ENCODE measurements at places on chromosomes 12 and 14.

GRCh38 chr12:75722714-75723200 is 211.3 kb upstream of the KRR1 start:
- no peak for DNase-seq

DNA sequence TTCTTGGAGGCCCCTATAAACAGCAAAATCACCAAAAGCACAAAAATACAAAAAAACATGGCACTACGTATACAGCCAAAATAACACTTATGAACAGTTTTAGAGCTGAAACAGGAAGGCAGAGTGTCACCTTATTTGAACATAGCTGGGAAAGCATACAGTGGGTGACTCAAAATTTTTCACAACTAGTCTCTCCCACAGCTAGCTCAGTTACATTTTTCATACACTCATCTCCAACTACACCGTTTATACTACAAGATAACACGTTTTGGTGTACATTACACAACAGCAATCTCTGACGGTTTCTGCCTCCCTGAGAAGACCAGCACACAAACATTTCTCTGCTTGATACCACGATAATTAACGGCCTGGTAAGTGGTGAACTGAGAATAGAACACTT is 2.9 kb downstream of the RAD52 start:
- DNase-seq: no peak

- no peak for DNase-seq
Observed at GRCh38 chr12:64713376-64713775, 45.8 kb downstream of the GNS start.

- no peak for DNase-seq
Observed at GRCh38 chr12:113003636-113004035, 25.3 kb downstream of the OAS2 start.

GRCh38 chr14:50657753-50658152 is 10.4 kb downstream of the SAV1 start:
- DNase-seq: no peak

- no peak for DNase-seq
Observed at GRCh38 chr14:100330388-100330931, 7.3 kb downstream of the SLC25A47 start.

- DNase-seq: no peak
Observed at GRCh38 chr12:16350682-16351081, 3.2 kb downstream of the MGST1 start.

GRCh38 chr12:85874031-85874461 is at the start of gene NTS:
NTS (plus strand) TSS chr12:85874295; CDS start chr12:85874404, 109 bp downstream.
- no peak for DNase-seq

GRCh38 chr12:103799504-103799856 is 41.6 kb downstream of the NT5DC3 start:
- DNase-seq: no peak

DNA sequence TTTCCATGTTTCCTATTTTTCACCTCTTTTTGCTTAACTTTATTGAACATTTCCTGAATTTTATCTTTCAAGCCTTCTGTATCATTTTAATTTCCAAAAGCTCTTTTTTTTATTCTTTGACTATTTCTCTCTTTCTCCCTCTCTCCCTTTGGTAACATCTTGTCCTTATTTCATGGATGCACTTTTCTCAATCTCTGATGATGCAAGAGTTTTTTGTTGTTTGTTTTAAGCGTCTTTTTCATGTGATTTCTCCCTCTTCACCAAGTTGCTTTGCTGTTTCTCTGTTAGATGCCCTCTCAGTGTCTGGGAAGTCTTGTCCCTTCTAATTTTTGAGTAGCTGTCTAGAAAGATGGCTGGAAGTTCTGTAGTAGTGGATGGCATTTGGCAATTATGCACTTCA is 62.6 kb downstream of the ANO6 start:
- no peak for DNase-seq

DNA sequence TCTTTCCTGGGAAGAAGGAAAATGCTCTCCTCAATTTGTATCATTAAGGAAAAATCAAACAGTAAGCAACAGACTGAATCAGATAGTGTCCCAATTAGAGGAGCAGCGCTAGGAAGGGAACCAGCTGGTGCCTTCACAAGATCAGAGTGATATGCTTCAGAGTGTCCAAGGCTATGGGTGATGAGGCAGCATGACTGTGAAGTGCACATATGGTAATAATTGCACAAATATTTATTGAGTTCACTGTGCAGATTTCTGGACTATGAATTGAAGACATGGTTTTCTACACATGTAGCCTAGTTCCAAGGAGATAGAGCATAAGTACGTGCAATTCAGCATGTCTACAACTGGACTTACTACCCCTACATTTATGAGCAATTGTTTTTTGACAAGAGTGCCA is 78.8 kb upstream of the EVL start:
- DNase-seq: no peak

- DNase-seq: no peak
Observed at GRCh38 chr12:94636462-94637085, 13.8 kb downstream of the TMCC3 start.

DNA sequence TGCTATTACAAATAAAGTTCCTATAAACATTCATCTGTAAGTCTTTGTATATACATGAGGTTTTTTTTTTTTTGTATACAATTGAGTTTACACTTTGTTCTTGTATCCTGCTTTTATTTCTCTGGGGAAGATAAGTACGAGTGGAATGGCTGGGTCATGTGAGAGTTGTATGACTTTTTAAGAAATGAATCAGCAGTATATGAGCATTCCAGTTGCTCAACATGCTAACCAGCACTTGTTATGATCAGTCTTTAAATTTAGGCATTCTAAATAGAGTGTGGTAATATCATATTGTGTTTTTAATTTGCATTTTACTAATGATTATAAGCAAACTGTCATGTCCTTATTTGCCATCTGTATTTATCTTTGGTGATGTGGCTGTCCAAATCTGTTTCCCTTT is 44.7 kb upstream of the AMIGO2 start:
- no peak for DNase-seq

DNA sequence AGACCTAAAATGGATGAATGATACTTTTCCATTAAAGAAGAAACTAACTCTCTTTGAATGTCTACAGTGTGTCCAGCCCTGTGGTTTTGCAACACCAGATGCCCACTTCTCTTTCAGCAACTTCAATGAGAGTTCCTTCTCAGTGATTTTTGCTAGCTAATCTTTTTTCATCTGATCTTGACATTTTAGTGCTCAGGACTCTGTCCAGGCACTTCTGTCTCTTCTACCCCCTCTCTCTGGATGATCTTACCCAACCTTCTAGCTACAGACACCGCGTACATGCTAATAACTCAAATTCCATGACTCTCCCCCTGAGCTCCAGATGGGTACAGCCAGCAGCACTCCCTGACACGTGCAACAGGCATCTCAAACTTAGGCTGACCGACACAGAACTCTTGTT is 161.1 kb upstream of the FOXN3 start:
- no peak for DNase-seq

DNA sequence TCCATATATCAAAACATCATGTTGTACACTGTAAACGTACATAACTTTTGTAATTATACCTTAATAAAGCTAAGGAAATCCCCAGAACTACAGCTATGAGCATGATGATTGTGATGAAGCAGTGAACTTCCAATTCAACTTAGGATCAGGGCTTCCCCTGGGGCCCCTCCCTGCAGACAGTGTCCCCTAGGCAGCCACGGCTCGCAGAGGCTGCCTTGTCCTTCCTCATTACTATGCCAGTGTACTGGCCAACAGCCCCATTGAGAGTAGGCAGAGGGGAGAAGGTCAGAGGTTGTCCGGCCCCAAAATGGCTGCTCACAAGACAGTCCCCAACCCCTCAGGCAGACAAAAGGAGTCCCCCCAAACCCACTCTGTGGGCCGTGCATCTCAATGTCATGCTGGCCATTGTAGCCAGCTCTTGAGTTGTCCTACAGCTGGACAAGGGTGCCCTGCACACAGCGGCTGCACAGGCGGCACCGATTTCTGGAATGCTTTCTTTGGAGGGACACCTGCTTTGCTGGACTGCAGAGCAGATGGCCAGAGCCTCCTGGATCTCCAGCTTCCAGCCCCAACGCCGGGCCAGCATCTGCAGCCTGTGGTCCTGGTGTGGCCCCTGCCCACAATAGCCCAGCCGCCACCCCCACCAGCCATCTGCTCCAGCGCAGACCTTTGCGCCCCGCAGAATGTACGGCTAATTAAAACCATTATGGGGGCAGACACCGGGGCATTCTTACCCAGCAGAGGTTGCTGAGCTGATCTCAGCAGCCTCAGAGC is 46.1 kb downstream of the NIN start:
- DNase-seq: no peak

DNA sequence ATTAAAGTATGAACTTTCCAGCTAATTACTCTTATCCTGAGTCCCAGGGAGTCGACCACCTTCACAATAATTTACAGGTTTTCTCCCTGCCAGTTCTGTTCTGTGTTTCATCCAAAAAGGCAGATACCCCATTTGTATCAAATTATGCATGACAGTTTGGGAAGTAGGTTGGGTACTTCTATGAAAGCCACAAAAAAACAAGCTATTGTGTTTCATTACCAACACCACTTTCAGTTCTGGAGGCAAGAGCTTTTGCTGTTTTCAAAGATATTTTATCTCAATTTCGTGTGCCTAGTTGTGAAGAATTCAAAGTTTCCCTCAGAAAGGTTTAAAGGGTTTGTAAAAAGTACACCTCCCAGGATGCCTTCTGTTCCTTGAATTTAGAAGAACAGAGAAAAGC is 557.4 kb downstream of the FLRT2 start:
- no peak for DNase-seq

DNA sequence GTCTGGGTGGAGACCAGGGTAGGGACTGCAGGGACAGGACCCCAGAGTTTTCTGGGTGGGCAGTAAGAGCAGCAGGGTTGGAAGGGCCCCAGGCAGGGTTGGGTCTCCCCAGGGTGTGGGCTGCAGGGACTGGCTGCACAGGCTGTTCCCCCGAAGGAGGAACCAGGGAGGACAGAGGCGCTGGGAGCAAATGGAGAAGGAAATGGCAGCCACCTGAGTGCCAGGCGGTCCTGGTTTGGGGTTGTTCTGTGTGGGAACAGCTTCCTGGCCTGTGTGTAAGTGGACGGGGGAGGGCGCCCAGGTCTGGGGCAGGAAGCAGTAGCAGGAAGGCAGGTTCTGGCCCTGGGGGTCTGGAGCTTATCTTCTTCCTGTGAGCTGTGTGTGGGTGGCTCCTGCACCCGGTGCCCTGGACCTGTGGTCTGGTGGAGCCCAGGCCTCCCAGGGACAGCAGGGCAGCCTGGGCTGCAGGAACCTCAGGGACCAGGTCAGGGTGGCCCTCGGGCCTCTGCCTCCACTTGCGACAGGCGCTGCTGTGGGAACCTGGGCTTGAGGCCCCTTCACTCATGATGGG is 372.8 kb downstream of the TMEM121 start:
- DNase-seq: no peak
